Kidney epithelial cell (primary cell): ENCODE measurements at places on chromosomes 5 and 9.

DNA sequence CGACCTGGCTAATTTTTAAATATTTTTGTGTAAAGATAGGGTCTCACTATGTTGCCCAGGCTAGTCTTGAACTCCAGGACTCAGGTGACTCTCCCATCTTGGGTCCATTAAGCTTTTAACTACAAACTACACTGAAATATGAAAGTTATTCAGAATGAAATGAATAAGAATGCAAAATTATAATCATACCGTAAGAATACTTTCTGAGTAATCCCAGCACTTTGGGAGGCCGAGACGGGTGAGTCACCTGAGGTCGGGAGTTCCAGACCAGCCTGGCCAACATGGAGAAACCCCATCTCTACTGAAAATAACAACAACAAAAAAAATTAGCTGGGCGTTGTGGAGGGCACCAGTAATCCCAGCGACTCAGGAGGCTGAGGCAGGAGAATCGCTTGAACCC, 1.1 kb upstream of the ORM1 start:
- no peak for DNase-seq

GRCh38 chr9:78013934-78014333, 17.7 kb downstream of the GNAQ start:
- no peak for DNase-seq

GRCh38 chr5:59188419-59189225, 605.7 kb downstream of the RAB3C start:
- DNase-seq, result peak; percentile 32

- DNase-seq, result no peak
These were observed 13.5 kb upstream of the NDFIP1 start for GRCh38 chr5:142095035-142095434.

- DNase-seq, result no peak
These were observed 5.7 kb downstream of the SHB start for GRCh38 chr9:38063363-38063707.
